Suppressor macrophage treated with lipopolysaccharide for 4 hours (primary cell): ENCODE measurements at places on chromosomes 11 and 22.
A peak's percentile ranks its signal among the peaks of the same experiment; 100 is the strongest.

GRCh38 chr22:35314161-35314942, 14.7 kb downstream of the TOM1 start:
- DNase-seq, result no peak

DNA sequence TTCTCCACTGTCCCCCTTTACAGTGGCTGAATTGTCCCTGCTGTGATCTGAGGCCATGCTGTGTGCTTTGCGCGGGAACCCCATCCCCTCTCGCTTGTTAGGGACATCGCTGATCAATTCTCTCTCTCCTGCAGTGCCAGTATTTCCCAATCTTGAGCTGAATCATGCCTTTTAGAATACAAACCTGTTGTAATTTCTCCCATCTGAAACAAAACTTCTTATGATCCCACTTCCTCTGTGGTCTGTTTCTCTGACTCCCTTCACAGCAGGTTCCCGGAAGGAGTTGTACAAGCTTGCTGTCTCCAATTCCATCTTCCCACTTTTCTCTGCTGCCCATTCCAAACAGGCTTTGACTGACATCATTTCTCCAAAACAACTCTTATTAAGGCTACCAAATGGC, 16.8 kb downstream of the ADAMTS15 start:
- peak; percentile 6 for DNase-seq

- DNase-seq, result peak; percentile 70
These were observed 120.5 kb upstream of the RASSF10 start for GRCh38 chr11:12888525-12889158.

DNA sequence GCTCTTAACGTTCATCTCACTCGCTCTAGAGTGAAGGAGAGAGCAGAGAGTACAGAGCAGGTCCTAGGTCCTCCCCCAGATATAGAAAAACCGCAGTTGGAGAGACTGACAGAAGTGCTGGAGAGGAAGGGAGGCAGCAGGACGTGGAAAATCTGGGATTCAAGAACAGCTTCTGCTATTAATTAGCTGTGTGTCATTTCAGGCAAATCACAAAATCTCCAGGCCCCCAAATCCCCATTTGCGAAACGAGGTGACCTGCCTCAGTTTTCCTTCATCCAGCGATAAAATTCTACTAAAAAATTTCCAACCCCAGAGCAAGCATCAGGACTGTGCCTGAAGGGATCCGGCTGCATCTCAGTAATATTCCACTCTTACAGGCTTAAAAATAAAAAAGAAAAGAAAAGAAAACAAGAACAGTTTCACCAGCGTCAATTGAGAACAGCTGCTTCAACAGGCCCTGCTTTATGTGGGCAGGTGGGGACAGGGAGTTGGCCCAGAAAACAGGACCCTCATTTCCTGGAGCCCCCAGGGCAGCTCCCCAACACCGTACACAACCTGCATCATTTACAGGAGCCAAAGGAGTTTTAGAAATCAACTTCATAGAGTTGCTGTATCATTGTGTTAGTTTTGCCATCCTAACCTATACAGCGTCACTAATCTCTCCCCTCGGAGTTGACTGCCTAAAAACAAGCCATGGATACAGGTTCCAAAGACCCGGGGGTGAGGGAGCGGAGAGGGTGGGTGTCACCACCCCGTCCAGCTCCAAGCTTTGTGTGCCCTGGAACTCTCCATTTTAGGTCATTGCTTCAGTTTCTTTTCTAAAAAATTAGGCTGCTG, 2.3 kb upstream of the MALAT1 start:
- DNase-seq, result peak; percentile 19

DNA sequence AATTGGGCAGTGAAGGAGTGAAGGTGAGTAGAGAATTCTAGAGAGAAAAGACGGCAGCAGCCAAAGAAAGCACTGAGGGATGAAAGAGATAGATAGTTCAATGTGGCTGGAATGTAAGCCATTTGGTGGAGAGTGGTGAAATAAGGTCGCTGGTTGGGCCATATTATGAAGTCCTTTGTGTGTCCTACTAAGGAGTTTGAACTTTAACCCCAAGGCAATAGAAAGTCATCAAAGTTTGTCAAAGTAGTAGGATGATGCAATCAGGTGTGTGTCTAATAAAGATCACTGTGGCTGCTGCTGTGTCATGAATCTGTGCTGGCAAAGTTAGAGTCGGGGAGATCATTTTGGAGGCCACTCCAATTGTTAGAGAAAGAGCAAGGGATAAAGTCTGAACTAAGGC, 18.7 kb downstream of the RNF121 start:
- no peak for DNase-seq

DNA sequence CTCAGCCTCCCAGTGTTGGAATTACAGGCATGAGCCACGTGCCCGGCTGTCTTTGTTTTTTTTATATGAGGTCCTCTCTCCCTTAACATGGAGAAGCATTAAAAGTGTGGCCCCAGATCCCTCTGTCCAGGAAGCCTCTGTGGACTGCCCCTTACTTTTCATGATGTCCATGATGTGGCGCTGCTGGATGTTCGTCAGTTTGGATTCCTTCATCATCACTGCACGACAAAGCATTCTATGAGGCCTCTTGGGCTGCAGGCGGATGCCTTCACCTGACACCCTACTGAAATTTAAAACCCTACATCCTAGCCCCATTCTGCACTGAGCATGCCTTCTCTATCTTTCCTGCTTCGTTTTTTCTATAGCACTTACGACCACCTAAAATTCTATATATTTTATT, 2.1 kb downstream of the C22orf23 start:
- DNase-seq, result no peak

GRCh38 chr11:2833716-2834502, 51.7 kb downstream of the CDKN1C start:
- no peak for DNase-seq

DNA sequence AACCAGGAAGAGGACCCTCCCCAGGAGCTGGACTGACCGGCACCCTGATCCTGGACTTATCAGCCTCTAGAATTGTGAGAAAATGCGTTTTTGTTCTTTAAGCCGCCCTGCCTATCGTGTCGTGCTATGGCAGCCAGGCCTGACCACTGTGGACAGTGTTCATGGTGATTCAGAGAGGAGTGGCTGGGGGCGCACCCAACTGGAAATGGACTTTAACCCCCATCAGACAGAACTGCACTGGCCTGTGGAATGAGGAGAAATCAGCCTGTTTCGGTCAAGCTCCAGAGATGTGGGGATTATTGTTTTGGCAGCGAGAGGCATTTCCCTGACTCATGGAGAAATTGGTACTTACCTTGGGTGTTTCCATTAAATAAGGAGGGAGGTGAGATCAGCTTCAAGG, 1437.8 kb downstream of the BRD1 start:
- DNase-seq, result no peak

DNA sequence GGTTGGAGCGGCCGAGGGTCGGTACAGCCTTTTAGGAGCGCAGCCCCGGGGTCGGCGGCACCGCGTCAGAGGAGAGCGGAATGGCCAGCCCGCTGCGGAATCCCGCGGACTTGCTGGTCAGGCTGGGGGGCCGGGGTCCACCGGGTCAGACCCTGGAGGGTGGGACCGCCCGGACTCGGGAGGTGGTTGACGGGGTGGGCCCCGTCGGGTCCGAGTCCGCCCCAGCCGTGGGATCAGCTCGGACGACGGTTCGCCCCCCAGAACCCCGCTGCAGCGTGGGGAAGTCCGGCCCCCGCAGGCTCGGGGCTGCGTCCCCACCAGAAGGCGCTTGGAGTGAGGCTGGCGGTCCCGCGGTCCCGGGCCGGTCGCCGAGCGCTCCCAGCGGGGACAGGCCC, 301 bp upstream of the ADM2 start:
- no peak for DNase-seq

- no peak for DNase-seq
These were observed 516.8 kb downstream of the OPCML start for GRCh38 chr11:133015457-133015856.

GRCh38 chr22:26202280-26202924, 33.1 kb downstream of the SEZ6L start:
- no peak for DNase-seq

GRCh38 chr11:131674051-131674755, 303.8 kb downstream of the NTM start:
- peak; percentile 56 for DNase-seq

DNA sequence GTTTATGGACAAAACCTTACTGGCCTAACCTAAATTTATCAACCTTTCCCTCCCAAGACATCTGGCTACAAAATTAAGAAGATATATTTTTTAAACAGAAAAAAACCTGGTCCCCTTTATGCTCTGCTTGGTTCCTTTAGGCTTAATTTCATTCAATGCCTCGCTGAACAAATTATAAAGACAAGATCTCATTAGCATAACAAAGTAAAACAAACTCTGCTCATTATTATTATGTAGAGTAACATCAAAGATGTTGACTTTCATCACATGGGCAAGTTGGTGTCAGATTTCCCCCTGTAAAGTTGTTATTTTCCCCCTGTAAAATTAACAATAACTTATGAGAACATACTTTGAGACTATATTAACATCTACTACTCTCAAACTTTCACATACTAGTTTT, 11.0 kb downstream of the RRAS2 start:
- no peak for DNase-seq

DNA sequence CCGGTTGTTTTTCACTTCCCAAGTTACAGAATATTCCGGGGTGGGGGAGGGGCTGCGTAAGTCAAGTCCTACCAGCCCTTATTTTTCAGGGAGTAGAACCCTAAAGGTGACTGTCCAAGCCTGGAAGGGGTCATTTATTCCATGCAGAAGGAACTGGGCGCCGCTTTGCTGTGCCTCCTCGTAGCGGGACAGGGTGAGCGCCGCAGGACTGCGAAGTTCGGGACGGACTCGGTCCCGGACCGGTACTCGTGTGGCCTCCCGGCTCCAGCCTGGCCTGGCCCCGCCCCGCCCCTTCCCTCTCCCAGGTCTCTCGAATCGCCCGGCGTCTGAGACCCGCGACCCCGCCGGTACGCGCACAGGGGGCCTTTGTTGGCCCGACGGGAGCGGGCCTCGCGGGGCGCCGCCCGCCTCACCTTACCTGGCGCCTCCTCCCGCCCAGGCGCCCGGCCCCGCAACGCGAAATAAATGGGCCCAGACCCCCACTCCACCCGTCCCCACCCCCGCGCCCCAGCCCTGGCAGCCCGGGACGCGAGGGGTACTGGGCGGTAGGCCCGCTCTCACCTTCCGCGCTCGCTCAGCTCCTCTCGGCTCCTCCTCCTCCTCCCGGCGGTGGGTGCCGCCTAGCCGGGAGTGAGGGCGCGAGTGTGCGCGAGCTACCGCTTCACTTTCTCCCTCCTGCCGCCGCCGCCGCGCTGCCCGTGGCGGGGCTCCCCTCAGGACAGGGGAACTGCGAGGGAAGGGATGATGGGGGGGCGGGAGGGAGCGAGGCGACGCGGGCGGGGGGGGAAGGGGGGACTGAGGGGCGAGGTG, 698 bp downstream of the PAK1 start:
- peak; percentile 38 for DNase-seq

DNA sequence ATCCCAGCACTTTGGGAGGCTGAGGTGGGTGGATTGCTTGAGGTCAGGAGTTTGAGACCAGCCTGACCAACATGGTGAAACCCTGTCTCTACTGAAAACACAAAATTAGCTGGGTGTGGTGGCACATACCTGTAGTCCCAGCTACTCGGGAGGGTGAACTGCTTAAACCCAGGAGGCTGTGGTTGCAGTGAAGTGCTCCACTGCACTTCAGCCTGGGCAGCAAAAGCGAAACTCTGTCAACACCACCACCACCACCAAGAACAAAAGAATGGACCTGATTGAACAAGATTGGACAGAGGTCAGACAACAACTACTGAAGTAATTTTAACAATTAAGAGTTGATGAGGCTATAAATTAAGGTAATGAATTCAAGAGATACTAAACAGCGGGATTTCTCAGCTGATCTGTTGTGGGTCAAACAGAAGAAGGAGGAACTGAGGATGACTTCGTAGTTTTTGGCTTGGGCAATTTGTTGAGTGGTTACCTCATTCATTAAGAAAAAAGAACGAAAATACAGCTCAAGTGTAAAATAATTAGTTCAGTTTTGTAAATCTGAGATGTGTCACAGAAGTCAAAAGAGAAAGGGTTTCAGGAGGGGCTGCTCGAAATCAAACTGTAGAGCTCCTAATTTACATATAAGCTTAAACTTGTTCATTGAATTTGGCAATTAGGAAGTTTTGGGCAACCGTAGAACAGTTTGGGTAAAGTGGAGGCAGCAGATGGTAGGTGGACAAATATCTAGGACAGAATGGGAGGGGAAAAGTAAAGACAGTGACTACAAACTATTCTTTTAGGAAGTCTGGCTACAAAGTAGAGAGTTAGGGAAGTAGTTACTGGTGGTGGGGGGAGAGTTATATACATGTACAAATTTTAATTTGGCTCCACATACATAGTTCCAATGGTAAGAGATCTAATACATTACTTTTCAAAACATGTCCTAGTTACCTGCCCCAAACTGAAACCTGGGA, 4.5 kb downstream of the IL18 start:
- DNase-seq, result peak; percentile 73

- no peak for DNase-seq
These were observed 84.0 kb downstream of the SLC36A4 start for GRCh38 chr11:93113824-93114223.

- DNase-seq, result no peak
These were observed 19.5 kb downstream of the PHF21B start for GRCh38 chr22:44990328-44990727.

- DNase-seq, result no peak
These were observed 64.4 kb downstream of the GRAMD1B start for GRCh38 chr11:123494195-123495050.

- no peak for DNase-seq
These were observed 112.6 kb upstream of the SEZ6L start for GRCh38 chr22:26056455-26057200.

GRCh38 chr11:113468726-113469345, 6.4 kb downstream of the DRD2 start:
- DNase-seq, result no peak

DNA sequence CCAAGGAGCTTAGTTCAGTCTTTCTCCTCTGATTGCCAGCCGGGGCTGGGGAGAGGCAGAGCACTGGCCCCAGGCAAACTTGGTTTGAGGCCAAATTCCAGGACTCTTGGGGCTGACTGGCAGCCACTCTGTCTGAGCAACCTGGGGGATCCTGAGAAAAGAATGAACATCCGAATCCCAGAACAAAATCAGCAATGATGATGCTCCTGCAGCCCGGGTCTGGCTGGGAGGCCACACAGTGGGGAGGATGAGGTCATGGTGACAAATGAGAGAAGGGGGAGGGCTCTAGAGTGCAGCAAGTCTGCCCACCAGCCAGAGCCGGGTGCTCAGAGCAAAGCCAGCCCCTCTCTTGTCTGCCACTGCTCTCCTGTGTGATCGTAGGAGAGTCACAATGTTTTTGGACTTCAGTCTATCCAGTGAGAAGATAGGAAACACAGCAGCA, 71.8 kb upstream of the PAX6 start:
- DNase-seq, result no peak

- DNase-seq, result no peak
These were observed 3.2 kb downstream of the TBC1D10C start for GRCh38 chr11:67406969-67407687.

- no peak for DNase-seq
These were observed 512.2 kb upstream of the ARHGAP42 start for GRCh38 chr11:100174881-100175280.
